ENCODE measurements at places on chromosomes 7 and 10. TPM values are rescaled to one million over a fixed set of nuclear protein-coding genes. Genes with fewer than 3 reads are reported as not detected.

The CRHR2 gene
- 0.35 TPM for total RNA-seq

The NUPR2 gene
- not detected for total RNA-seq

The PDZD7 gene
- total RNA-seq, result 0.22 TPM

The OR13A1 gene
- not detected for total RNA-seq

The MMP21 gene
- total RNA-seq, result not detected

The CTBP2 gene
- total RNA-seq, result 31.3 TPM

The ADIRF gene
- total RNA-seq, result 54.6 TPM

The LAMB1 gene
- 83.2 TPM for total RNA-seq

The NPSR1 gene
- not detected for total RNA-seq

The TAS2R40 gene
- not detected for total RNA-seq

The TRPV6 gene
- total RNA-seq, result not detected

The CYP3A4 gene
- total RNA-seq, result not detected

The OLAH gene
- 0.35 TPM for total RNA-seq

The NANOS1 gene
- total RNA-seq, result 16.0 TPM

The MKX gene
- 0.14 TPM for total RNA-seq

The ECHDC3 gene
- total RNA-seq, result 101 TPM

The MYO1G gene
- 1.9 TPM for total RNA-seq

The LRRC17 gene
- total RNA-seq, result 2.1 TPM

The AMZ1 gene
- total RNA-seq, result 0.05 TPM

The SPRN gene
- not detected for total RNA-seq

The GSTO2 gene
- 0.70 TPM for total RNA-seq

The CALU gene
- 183 TPM for total RNA-seq

The KLF14 gene
- 0.08 TPM for total RNA-seq

The PLPP4 gene
- total RNA-seq, result not detected

The STEAP1B gene
- total RNA-seq, result not detected

The BNIP3 gene
- total RNA-seq, result 157 TPM

The GIMAP6 gene
- 33.5 TPM for total RNA-seq

The RAB18 gene
- 114 TPM for total RNA-seq

The TMEM184A gene
- total RNA-seq, result 0.32 TPM

The RTKN2 gene
- total RNA-seq, result not detected

The INTS15 gene
- 15.9 TPM for total RNA-seq

The KIN gene
- 7.5 TPM for total RNA-seq

The PRSS37 gene
- total RNA-seq, result not detected

The LMOD2 gene
- 492 TPM for total RNA-seq

The KCNK18 gene
- not detected for total RNA-seq

The ATOH7 gene
- total RNA-seq, result not detected

The ATXN7L1 gene
- total RNA-seq, result 6.7 TPM

The TWIST1 gene
- total RNA-seq, result 1.6 TPM

The DDC gene
- not detected for total RNA-seq
